ENCODE measurements at places on chromosomes 12 and 14.

DNA sequence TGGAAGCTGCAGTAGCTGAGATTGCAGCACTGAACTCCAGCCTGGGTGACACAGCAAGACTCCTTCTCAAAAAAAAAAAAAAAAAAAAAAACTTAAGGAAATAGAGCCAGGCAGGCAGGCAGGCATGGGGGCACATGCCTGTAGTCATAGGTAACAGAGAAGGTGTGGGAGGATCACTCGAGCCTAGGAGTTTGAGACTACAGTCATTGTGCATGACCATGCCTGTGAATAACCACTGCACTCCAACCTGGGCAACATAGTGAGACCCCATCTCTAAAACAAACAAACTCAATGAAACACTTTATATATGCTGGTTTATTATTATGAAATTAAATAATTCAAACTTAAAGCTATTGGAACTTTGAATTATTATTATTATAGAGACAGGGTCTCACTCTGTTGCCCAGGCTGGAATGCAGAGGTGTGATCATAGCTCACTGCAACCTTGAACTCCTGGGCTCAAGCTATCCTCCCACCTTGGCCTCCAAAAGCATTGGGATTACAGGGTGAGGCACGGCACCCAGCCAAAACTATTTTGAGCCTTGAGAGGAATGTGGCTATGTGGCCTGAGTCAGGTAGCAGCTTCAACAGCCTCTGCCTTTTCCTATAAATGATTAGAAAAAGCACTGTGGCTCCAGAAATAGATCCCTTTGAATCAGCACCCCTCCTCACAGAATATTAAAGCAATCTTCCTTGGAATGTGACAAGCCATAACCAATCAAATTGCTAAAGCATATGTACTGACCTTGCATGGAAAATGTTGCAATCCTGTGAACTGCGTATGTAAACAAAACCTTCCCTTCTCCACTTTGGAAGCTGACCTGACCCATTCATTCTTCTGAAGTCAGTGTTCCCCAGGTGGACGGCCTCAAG lies 34.7 kb upstream of the YY1 start:
- DNase-seq: no peak

- no peak for DNase-seq
These were observed 151.8 kb upstream of the DHRS4 start for GRCh38 chr14:23801766-23802165.

DNA sequence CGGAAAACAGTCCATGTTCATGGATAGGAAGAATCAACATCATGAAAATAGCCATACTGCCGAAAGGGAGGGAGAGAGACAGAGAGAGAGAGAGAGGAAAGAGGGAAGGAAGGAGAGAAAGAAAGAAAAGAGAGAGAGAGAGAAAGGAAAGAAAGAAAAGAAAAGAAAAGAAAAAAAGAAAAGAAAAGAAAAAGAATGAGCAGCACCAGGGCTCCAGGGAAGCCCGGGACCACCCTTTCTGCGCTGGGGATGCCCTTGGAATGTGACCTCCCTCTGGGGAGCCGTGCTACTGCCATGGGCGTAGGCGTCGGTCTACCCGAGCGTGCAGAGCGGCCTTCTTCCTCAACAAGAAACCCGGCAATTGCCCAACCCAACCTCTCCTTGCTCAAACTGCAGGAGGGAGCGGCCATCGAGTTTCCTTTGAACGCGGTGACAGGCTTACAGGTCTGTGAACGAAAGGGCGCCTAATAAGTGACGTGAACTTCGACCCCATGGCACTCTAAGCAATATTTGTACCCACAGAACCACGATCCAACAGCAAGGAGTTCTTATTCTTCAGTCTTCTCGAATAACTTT lies 16.9 kb downstream of the OR6S1 start:
- peak; percentile 24 for DNase-seq

DNA sequence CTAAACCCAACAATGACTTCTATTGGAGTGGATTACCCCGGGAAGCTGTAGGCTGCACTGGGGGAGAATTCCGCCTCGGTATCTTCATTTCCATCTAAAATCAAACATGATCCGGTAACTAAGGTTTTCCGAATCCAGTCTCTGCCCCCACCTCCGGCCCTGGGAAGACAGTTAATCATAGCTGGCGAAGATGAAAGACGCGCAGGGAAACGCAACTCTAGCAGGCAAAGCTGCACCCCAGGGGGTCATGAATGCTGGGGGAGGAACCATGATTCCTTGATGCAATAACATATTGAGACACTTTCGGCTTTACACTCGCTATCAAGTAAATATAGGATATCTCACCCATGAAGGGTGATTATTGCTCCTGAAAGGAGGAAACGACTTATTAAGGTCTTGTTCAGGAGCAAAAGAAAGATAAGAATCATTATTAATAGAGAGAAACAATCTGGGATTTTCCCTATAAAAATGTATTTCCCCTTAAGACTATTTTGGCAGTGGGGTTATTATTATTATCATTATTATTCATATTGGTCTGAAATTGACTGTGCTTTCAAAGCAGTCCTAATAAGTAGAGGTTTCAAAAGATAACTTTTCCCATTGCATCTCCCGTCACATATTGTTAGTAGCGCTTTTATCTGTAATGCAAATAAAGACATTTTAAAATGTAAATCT lies 614.9 kb downstream of the VRK1 start:
- no peak for DNase-seq

- no peak for DNase-seq
These were observed 109.0 kb downstream of the PLEKHA5 start for GRCh38 chr12:19238540-19238939.
